Stimulated activated CD8-positive, alpha-beta memory T cell treated with anti-CD3 and anti-CD28 coated beads, Interleukin-2, amount 100 ng/mL, for 48 hours (primary cell): ENCODE measurements at places on chromosomes 7 and 10.

GRCh38 chr10:61958805-61959204, 57.3 kb downstream of the ARID5B start:
- no peak for DNase-seq

GRCh38 chr7:70619130-70619529, 512.8 kb upstream of the GALNT17 start:
- no peak for DNase-seq

DNA sequence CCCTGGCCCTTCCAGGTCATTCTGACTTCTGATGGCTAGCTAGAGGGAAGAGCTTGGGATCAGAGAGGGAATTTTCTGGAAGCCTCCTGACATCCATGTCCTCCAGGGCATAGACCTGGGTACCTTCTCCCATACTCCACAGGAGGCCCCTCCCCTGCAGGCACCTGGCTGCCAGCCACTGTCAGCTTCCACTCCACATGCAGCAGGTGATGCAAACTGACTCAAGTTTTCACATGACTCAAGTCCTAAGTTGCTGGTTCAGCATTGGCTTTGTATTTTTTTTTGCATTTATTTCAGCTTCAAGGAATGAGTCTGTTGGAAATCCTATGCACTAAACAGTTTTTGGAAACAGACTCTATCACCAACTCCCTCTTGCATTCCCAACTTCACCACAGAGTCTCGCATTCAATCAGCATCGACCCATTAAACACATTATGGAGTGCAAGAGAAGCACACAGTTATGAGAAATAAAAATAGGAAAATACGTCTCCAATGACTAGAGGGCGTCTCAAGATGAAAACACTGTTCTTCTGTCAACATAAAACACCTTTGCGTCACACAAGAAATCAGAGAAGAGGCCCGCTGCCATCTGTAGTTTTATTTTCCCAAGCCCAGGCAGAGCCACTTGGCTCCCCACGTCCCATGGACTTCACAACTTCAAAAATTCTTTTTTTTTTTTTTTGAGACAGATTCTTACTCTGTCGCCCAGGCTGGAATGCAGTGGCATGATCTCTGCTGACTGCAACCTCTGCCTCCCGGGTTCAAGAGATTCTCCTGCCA, 362.6 kb upstream of the MGMT start:
- no peak for DNase-seq

- DNase-seq: no peak
Observed at GRCh38 chr10:43252783-43253341, 14.0 kb downstream of the RASGEF1A start.

DNA sequence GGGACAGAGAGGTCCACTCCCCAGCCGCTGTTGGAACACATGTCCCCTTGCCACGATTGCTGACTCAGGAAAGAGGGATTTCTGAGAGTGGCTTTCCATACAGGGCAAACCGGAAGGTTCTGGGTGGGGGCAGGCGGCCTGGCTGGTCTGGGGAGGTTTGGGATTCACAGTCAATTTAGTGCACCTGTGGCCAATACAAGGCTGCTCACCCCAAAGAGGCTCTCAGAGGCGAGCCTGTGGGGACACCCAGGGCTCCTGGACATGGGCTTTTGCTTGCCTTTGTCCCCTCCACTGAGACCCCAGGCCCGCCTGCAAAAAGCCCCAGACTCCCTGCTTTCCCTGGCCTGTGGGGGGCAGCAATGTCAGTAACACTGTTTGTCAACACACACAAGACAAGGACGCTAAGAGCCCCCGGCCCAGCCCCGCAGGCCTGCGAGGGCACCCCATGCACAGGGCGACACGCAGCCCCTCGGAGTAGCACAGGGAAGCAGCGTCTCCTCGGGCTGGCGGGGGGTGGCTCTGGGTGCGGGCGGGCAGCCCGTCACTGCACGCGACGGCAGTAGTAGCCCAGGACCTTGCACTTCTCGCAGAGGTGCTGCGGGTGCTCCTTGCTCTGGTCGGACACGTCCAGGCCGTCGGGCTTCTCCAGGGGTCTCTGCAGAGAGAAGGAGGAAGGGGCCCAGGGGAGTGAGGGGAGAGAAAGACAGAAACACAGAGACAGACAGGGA, 38.7 kb downstream of the PPIF start:
- DNase-seq: no peak

- DNase-seq: no peak
Observed at GRCh38 chr7:13111230-13111629, 423.8 kb downstream of the ARL4A start.
